ENCODE measurements at places on chromosomes 13 and 19.

DNA sequence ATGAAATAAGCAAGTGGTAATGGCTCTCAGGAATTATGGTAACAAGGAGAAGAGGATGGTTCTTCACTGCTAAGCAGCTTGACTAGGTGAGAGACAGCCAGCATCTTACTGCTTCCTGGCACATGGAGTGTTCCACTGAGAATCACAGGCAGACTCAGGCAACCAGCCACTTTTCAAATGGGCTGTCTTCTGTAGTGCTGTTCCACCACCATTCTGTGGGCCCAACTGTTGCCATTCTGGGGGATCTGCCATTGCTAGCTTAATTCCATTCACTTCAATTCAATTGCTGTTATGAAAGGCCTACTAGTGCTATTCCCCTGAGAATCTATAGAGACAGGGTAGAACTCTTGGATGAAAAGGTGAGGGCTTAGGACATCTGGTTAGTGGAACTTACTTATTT lies 341.9 kb downstream of the KCNRG start:
- DNase-seq = no peak

- no peak for DNase-seq
These were observed 8.6 kb downstream of the SPHK2 start for GRCh38 chr19:48627865-48628314.

GRCh38 chr13:77002590-77003190 lies 10.8 kb downstream of the CLN5 start:
- DNase-seq = peak; percentile 39

DNA sequence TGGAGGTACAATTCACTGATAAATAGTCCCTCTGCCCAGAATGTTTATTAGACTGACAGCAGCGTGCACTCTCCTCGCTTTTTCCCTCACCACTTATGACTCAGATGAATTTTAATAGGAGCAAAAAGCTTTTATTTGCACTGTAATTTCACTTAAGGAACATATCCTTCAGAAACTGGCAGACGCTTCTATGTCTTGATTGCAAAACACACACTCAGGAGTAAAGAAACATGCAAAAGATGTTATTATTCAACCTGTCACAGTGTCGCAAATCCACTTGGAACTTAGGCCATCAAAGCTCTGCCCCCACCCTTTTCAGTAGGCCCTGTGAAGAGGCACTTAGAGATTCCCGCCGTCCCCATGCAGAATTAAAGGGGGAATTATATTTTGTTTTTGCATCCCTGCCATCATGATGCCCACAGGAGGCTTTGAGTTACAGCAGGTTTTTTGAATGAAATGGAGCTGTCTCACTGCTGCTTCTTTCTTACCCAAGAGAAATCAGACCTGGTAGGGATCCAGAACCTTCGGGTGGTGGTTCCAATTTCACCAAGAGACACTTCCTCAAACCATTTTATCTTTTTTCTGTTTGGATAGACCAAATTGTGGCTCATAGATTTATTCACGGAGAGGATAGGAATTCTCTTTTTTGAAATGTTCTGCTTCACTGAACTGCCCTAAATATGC lies 74.5 kb downstream of the GGACT start:
- DNase-seq = no peak

GRCh38 chr19:52936151-52936953 lies 13.1 kb upstream of the ZNF888 start:
- no peak for DNase-seq

- no peak for DNase-seq
These were observed 373.9 kb upstream of the TSHZ3 start for GRCh38 chr19:31723101-31723500.

DNA sequence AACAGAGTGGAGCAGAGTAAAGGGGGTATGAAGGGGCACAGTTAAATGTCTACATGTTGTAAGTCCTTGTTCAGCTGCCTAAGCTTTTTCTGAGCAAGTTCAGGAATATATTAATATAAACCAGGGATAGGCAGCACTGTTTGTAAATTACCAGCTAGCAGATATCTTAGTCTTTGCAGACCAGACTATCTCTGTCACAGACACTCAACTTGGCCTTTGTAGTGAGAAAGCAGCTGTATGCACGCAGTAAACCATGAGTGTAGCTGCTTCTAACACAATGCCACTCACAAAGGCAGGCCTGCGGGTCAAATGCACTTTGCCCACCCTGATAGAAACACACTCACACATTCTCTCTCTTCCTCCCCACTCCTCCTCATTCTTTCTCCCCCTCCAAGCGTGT lies 1016.9 kb downstream of the UQCRFS1 start:
- DNase-seq = no peak

DNA sequence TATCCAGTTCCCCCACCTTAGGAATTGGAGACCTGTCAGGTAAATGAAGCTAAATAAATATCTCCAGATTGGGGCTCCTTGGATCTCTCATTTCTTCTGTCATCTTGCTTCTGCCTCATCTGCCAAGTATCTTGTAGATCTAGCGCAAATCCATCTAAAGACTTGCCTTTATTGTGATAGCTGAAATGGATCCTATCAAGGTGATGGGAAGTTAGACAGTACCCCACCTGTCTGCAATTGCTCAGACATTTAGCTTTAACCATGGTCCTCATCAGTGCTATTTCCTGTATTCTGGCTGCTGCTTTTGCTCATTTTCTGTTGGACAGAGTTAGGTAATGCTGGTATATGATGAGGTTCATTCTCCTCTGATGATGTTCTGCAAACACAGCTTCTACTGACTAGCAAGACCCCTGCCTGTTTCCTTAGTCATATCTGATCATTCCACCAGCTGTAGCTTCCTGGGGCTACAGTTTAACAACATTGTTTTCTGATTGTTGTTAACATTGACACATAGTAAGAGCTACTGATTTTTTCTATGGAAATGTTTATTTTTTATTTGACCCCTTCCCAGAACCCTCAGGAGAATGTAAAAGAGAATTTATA lies 340.0 kb downstream of the DCT start:
- no peak for DNase-seq

- DNase-seq = no peak
These were observed 16.1 kb upstream of the TPRX2 start for GRCh38 chr19:47842941-47843340.

DNA sequence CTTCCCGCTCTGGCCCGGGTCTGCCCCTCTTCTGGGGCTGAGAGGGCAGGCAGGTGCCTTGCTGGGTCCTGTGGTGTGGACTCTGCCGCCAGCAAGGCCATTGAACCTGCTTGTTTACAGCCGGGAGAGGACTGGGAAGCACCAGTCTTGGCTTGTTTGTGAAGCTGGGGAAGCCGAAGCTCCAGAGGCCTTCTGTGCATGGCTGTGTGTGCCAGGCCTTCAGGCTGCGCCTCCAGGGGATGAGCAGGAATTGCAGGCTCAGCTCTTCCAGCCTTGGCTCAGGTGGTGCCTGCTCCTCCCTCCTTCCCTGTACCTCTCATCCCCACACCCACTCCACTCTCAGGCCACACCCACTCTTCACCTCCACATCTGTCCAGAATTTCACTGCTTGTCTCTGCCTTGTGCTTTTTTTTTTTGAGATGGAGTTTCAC lies 17.5 kb downstream of the NDUFB7 start:
- DNase-seq = peak; percentile 80

- peak; percentile 33 for DNase-seq
These were observed 9.3 kb downstream of the HOOK2 start for GRCh38 chr19:12766051-12766521.

DNA sequence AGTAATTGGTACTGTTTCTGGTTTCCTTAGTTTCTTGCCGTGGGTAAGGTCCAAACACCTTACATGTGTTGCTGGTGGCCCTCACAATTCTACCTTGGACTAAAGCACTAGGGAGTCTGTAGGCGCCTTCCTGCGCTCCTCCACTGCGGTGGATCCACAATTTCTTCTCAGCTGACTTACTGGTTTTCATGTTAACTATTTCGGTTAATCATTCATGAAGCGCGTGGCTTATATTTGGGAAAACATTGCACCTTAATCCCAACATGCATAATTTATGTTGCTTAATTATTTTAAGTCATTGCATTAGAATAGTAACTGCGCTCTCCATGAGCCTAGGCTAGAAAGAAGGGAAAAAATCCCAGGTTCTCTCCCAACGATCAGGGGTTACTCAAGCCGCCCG lies 37.7 kb downstream of the ARHGEF7 start:
- DNase-seq = no peak

GRCh38 chr19:788686-788982 lies 8.6 kb upstream of the PTBP1 start:
- no peak for DNase-seq

GRCh38 chr19:10412257-10412977 lies 7.9 kb upstream of the PDE4A start:
- DNase-seq = no peak

- DNase-seq = no peak
These were observed 7.9 kb downstream of the TPM4 start for GRCh38 chr19:16084067-16084685.

DNA sequence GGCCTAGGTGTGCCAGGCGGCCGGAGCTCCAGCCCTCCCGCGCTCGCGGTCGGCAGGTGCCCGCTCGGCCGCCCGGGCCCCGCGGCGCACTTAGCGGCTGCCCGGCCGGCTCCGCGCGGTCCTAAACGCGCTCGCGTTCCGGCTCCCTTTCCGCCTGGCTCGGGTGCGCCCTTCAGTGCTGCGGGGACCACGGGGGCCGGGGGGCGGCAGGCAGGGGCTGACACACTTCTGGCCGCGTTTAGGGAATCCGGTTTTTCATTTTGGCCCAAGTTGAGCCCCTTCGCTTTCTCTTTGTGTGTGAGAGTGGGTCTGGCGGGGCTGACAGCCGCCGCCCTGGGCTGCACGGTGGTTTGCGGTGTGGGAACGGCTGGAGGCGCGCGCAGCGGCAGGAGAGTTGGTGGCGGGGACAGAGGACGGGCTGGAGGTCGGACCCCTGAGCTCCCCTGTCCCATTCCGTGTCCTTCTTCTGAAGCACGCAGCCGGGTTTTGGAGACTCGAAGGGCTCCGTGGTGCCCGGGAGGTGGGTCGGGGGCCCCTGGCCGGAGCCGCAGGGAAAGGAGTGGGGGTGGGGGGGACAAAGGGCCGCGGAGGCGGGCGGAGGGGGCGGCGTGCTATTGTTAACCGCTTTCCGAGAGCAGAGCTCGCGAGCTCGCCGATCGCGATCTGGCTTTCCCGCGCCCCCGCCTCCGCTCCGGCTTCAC lies 3.1 kb downstream of the FGF9 start:
- DNase-seq = no peak

GRCh38 chr19:10593820-10594637 lies 6.9 kb upstream of the AP1M2 start:
- no peak for DNase-seq

- no peak for DNase-seq
These were observed 28.9 kb upstream of the TNFRSF19 start for GRCh38 chr13:23541221-23541824.

Measured in NCI-H1694 (cell line).